ENCODE measurements at places on chromosomes 5 and 9.

DNA sequence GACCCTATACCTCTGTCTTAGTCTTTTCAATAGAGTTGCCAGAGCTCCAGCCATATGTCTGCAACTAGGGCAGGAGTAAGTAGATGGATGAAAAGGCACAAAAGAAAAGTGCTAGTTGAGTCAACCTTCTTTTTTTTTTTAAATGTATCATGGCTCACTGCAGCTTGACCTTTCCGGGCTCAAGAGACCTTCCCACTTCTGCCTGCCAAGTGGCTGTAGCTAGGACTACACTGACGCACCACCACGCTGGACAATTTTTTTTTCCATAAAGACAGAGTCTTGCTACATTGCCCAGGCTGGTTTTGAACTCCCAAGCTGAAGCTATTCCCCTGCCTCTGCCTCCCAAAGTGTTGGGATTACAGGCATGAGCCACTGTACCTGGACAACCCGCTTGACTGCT is 27.3 kb downstream of the FOXE1 start:
- no peak for DNase-seq

GRCh38 chr5:177537389-177538361 is 16.7 kb downstream of the FAM193B start:
- DNase-seq: no peak

- DNase-seq: no peak
Observed at GRCh38 chr5:108655750-108656450, 91.8 kb upstream of the FER start.

GRCh38 chr5:125043781-125044391 is 297.4 kb upstream of the ZNF608 start:
- DNase-seq: no peak

- no peak for DNase-seq
Observed at GRCh38 chr5:76709762-76710161, 6.2 kb upstream of the F2R start.

DNA sequence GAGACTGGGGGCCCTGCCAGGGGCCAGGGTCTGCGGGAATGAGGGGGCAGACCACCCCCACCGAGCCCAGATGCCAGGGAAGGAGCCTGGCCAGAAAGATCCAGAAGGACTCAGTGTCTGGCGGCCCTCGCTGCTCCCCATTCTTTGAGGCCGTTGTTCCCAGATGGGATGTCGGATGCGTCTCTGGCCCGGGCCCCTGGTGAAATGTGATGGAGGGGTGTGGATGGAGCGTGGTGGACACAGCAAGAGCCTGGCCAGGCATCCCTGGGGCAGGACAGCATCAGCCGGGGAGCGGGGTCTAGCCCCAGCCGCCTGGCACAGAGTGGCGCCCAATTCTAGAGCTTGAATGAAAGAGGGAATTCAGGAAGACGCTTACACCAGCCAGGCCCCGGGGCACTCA is 46.2 kb upstream of the NKD2 start:
- no peak for DNase-seq

GRCh38 chr9:120475341-120475740 is 104.6 kb downstream of the CDK5RAP2 start:
- DNase-seq: no peak

DNA sequence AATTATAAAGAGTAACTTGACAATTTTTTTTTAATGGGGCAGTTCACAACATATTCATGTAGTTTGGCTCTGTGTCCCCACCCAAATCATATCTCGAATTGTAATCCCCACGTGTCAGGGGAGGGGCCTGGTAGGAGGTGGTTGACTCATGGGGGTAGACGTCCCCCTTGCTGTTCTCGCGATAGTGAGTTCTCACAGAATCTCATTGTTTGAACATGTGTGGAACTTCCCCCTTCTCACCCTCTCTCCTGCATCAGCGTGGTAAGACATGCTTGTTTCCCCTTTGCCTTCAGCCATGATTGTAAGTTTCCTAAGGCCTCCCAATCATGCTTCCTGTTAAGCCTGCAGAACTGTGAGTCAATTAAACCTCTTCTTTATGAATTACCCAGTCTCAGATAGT is 40.7 kb downstream of the FBXW11 start:
- DNase-seq: peak; percentile 75

GRCh38 chr5:8528106-8528505 is 659.2 kb downstream of the MTRR start:
- no peak for DNase-seq

DNA sequence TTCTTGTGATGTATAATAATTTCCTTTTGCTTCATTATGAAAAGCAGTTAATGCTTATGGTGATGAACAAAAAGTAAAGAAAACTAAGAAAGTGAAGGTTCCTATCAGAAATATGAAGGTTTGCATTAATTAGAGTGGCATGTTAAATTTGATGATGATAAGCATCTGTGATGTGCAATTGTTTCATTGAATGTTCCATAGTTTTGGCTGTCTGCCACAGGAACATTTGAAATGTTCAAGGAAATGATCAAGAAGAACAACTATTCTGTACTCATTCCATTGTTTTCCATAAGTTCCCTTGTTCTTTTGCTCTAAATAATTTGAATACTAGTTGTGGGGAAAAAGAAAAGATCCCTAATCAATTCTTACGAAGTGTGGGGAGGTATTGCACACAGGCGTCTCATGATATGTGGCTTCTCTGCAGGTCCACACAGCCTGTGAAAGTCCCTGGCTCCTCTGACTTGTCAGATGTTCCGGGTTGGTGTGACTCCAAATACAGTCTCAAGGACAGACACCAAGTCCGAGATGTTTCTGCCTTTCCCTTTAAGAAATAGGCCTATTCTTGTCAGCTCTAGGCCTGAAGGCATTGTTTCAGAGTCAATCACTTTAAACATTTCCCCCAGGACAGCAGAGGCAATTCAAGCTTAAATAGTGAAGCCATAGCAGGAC is 152.6 kb upstream of the MAST4 start:
- no peak for DNase-seq

DNA sequence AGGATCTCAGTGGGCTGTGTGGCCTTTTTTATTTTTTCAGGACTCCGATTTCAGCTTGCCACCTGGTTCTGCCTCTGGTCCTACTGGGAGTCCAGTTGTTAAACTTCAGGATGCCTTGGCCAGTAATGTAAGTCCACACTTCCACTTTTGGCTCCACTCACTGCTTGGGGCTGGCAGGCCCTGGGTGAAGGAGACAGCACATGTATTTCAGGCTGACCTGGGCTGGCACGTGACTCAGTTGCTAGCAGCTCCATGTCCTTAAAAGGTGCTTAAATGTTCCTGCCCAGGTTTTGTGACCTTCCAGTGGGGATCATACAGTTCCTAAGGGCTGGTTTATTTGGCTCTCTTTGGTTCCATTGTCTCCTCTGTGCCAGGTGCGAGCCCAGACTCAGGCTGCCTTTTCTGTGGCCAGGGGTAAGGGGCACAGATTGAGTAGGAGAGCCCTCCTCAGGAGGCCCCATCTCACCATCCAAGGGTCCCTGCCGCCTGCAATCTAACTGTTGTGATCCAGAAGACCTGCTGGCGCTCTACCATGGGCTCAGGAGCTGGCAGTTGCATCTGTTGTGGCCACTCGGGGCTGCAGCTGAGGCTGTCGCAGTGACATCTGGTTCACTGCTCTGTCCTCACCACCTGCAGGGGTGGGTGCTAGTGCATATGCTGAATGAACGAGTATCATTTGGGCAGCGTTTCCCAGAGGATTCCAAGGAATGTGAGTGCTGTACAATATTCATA is 19.2 kb upstream of the POMT1 start:
- DNase-seq: no peak

- DNase-seq: no peak
Observed at GRCh38 chr5:133467826-133468463, 144.4 kb downstream of the FSTL4 start.

GRCh38 chr5:172380301-172380986 is 73.9 kb downstream of the SH3PXD2B start:
- peak; percentile 76 for DNase-seq

GRCh38 chr5:133704411-133704810 is 92.1 kb upstream of the FSTL4 start:
- no peak for DNase-seq

DNA sequence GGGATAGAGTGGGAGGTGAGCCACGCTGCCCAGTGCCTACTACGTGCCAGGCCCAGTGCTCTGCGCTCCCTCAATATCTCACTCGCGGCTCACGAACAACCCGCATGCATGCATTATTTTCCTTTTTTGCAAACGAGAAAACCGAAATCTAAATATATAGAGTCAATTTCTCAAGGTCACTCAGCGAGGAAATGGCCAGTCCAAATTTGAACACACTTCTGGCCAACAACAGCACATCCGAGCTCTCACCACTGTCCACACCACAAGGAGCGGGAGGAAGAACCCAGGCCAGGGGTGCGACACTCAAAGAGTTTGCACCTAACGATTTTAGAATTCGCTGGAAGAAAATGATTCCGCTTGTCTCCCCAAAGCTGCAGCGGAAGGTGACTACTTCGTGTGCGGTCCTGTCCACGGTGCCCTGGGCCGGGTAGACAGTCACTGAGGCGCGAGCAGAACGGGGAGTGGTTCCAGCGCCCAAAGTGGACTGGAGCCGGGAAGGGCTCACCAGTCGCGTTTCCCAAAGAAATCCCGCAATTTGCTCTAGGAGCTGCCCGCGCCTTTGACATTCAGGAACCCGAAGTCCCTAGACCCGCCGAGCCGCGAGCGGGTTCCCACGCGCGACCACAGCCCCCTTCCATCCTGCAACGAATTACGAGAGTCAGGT is 1.1 kb upstream of the TLX3 start:
- no peak for DNase-seq

DNA sequence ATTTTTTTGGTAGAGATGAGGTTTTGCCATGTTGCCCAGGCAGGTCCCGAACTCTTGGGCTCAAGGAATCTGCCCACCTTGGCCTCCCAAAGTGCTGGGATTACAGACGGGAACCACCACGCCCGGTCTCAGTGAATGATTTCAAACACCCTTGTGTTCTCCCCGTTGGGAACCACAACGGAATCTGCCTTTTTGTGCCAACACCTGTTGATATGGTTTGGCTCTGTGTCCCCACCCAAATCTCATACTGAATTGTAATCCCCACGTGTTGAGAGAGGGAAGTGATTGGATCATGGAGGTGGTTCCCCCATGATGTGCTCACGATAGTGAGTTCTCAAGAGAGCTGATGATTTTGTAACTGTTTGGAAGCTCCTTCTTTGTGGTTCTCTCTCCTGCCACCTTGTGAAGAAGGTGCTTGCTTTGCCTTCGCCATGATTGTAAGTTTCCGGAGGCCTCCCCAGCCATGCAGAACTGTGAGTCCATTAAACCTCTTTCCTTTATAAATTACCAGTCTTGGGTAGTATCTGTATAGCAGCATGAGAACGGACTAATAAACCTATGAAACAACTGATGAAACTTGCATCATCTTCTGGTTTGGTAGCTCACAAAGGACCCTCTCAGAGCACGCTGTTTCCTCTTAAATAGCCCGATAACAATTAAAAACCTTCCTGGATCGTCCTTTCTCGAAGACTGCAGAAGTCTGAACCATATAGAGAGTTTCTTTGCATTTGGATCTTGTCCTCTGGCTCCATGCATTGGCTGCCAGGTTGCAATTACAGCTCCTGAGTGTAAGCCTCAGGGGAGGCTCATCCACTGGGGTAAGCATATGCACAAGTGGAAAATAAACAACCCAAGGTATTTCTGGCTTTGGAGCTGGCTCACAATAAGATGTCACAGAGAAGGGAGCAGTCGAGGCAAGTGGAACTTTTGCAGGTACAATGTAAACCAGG is 91.5 kb downstream of the SPRY4 start:
- no peak for DNase-seq

DNA sequence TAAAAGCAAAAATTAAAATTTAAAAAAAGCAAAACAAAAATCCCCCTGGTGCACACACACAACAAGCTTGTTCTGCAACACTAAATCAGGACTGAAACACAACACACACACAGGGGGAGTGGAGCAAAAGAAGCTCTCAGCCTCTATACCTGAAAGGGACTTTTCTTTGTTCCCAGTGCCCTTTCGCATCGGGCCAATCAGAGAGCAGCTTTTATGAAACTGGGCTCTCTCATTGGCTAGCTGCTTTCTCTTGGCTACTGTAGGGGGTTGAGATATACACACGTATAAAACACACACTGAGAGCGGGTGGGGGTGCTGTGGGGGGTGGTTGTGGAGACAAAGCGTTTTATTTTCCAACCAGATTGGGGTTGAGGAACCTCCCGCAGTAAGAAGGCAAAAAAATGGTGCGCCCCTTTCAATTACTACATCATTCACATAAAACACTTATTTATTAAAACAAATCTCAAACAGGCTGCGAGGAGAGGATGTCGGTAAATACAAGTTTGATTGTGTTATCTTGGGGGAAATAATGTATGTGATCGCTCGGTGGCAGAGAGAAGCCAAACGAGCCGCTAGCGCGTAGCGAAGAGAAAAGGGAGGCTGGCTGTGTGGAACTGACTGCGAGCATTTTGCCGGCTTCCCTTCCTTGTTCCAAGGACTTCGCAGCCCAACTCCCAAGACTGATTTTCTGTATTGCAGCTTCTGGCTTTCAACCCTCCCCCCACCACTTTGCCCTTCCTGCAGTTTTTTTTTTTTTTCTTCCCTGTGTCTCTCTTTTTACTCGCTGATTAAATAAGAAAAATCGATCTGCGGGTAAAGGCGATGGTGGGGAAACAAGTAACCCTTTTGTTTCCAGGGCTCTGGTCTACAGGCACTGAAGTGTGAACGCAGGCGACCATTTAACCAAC is 2.5 kb upstream of the ZNF608 start:
- peak; percentile 4 for DNase-seq

DNA sequence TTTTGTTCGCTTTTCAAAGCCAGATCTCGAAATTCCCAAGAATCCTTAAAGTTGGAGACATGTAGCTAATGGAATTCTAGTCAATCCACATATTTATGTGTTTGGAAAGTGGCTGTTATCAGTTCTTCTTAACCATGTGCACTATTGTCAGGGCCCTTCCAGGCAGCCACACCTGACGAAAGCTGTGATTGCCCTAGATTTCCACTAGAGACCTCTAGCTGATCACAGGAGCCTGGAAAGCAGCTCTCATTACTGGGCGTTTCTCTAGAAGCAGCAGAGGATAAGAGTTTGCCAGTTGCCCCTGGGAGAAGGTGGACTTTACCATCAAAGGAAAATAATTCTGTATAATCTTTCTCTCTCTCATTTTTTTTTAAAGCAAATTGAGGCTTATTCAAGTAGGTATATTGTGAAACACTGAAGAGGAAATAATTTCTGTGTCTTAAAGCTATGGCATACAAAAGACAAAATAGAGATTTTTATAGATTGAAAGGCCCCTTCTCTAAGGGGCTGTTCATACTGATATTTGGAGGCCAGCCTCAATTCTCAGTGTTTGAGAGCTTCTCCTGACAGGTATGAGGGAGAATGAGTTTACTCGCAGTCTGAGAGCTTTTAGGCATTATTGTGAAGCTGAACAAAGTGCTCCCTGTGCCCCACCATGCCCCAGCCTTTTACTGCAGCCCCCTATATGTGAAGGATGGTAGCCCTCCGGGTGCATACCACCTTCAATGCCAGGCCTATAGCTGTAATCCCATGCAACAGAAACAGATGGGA is 405.4 kb upstream of the ACTBL2 start:
- DNase-seq: peak; percentile 7

GRCh38 chr5:131746423-131746822 is 50.4 kb downstream of the FNIP1 start:
- no peak for DNase-seq
